ENCODE measurements at places on chromosomes 5 and 9. TPM values are rescaled to one million over a fixed set of nuclear protein-coding genes. Genes with fewer than 3 reads are reported as not detected.

DNA sequence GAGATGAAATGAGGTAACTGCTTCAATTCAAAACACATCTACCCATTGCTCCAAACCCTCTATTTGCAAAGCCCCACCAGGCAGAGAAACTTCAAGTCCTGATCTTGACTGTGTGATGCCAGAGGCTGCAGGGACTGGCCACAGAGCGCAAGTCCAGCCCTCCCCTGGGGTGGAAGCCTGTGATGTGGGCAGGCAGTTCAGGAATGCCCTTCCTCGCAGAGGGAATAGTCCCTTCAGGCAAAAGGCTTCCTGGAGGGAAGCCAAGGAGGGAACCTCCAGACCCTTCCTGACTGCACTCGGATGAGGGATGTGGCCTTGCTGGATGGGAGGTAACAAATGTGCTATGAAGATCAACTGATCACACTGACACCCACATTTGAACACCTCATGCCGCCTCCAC is 131.2 kb downstream of the SLIT3 start:
- no peaks in the 10 kb centered on the region for H3K27me3 ChIP-seq
- no peaks in the 10 kb centered on the region for H3K4me1 ChIP-seq
- no peaks in the 10 kb centered on the region for H3K36me3 ChIP-seq
- no peak overlapping the region for H3K4me3 ChIP-seq

Gene C8G
- total RNA-seq: 11.9 TPM

Gene LRRC19
- total RNA-seq: 130 TPM

Gene POU5F2
- 0.94 TPM for total RNA-seq

Measured in colonic mucosa (tissue), 4 donors.